Cardiac fibroblast (primary cell): ENCODE measurements at places on chromosomes 5 and 9.

- peak; percentile 4 for DNase-seq
These were observed 29.8 kb downstream of the PCDHAC2 start for GRCh38 chr5:140996060-140996459.

DNA sequence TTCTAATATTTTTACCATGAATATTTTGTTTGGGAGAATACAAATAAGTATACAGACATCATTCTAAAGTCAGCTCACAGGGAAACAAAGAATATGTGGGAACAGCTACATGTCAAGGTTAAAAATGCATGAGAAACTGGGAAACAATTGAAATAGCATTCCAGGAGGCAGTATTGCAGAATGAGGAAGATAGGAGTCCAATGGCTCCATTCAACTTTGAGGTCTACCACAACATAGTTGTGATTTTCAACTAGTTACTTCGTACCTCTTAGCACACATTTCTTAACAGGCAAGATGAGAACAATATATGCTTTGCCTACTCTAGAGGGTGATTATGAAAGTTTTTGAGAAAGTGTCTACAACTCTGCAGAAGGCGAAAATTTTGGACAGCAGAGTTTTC is 35.2 kb upstream of the CAST start:
- peak; percentile 94 for DNase-seq

DNA sequence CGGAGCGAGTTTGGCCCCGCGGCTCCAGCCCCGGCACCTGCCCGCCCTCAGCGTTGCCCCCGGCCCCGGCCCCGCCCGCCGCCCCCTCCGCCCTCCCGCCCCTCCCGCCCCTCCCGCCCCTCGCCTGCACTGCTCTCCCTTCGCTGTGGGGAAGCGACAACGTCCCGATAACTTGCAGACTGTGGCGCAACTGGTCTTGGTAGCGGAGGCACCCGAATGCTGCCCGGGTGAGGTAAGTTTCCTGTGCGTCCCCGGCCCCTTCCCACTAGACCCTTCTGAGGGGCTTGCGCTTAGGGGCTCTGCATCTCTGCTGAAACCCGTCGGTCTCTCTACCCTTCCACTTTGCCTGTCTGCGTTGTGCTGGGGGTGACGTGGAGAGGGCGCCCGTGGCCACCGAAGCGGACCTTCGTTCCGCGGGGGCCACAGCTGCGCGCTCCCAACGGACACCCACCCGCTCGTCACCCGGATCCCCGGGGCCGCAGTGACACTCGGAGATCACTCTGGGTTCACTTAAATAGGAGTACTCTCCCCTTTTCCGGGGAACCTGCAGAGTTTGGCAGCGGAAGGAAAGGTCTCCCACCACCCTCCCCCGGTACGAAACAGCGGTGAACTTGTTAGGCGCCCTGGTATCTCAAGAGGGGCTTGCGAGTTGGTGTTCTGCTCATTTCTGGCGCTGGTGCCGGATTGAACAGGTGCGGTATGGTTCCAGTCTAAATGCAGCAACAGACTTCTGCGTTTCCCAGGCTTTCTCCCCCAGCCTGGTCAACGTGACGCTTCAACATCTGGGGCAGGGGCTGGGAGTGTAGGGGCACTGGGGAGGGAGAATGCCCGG is 707 bp downstream of the PIP5K1B start:
- DNase-seq: peak; percentile 8

GRCh38 chr5:180988592-180988991 is at the start of gene BTNL3:
Gene BTNL3 (plus strand): TSS chr5:180988846. CDS start chr5:180989029, 183 bp downstream.
- no peak for DNase-seq

DNA sequence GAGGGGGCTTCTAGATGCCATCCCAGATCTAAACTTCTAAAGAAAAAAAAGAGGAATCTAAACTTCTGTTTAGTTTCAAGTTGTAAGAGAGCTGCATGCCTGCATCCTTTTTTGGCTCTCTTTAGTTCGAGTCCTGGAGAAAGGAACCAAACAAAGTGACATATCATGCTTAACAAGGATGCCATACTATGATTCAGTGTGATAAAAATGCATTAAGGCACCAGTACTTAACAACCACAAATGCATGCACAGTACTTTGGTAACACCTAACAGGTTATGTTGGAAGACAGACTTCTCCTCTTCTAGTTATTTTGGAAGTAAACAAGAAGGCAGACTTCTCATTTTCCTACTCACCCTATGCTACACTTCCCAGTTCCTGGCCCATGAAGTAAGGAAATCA is 27.3 kb downstream of the NME5 start:
- peak; percentile 16 for DNase-seq

DNA sequence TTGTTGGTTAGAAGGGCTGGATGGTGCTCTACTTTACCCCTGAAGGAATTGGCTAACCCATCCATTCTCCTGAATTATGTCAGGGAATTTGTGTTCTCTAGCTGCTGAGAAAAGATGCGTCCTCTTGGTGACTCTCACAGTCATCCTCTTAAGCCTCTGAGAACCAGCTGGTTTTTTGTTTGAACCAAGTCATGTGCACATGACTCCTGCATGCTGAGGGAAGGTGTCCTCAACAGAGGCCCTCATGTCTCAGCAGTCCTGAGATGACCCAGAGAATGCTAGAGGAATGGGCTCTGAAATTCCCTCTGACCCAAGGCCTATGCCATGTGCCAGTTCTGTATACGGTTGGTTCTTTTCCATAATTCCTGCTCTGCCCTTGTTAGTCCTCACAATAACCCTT is 10.4 kb upstream of the C5orf63 start:
- DNase-seq: no peak

DNA sequence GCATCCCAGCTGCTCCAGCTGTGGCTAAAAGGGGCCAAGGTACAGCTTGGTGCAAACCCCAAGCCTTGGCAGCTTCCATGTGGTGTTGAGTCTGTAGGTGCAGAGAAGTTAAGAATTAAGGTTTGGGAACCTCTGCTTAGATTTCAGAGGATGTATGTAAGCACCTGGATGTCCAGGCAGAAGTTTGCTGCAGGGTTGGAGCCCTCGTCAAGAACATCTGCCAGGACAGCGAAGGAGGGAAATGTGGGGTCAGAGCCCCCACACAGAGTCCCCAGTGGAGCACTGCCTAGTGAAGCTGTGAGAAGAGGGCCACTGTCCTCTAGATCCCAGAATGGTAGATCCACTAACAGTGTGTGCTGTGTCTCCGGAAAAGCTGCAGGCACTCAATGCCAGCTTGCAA is 236.2 kb upstream of the ADRA1B start:
- DNase-seq: no peak

DNA sequence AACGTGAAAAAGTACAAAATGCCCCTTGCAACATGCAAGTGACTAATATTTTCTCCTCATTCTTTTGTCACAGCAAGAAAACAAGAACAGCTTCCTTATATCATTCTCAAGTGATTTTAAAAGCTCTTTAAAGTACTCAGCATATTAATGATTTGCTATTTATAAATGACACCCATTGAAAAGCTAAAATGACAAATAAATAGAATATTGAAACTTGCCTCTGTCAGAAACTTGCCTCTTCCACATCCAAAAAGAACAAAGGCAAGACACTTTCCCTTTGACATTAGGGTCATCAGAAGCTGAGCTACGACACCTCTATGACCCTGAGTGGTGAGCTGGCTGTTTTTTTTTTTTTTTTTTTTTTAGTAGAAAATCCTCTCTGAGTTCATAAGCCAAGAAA is 339.6 kb upstream of the ITGA1 start:
- DNase-seq: no peak

- DNase-seq: no peak
These were observed 617.5 kb upstream of the WWC1 start for GRCh38 chr5:167673942-167674341.

DNA sequence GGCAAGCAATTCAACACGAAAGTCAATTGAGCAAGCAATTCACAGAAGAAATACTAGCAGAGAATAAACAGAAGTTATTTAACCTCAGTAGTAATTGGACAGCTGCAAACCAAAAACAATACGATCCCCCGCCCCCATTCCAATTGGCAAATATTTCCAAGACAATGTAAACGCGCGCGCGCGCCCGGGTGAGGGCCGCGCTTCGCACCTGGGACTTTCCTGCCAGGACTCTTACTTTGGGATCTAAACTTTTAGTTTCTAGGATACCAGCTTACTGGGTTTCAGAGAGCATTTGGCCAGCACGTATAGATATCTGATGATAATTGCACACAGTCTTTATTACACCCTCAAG is 8.6 kb downstream of the RUFY1 start:
- DNase-seq: peak; percentile 33
